ENCODE measurements at places on chromosomes 7 and 10.

DNA sequence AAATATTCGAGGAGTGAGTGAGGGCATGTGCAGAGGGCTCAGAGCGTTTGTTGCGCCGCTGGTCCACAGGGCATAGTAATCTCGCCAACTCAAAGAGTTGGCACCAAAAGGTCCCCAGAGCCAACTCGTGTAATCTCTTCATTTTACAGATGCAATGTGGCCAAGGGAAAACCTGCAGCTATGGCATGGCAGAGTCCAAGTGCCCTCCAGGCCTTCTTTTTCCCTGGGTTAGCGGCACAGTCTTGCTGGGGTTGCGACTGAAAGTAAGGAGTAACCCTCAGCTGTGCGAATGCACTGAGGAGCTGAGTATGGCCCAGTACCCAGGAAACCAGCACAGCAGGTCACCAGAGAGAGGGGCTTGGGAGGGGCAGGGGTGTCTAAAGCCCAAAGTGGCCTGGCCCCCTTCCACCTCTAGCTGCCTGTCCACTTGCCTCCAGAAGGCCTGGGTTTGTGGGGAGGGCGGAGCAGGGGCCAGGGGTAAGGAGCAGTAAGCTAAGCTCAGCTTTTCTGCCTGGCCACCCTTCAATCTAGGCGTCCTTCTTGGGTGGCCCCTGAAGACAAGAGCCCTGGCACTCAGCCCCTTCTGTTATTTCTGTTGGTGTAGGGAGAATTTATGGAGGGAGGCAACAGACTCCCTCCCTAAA, 3.3 kb upstream of the GAD2 start:
- DNase-seq: no peak

GRCh38 chr7:113371416-113372043, 253.2 kb upstream of the SMIM30 start:
- no peak for DNase-seq

- DNase-seq: no peak
Observed at GRCh38 chr7:19145434-19146115, 354 bp upstream of the FERD3L start.

- peak; percentile 74 for DNase-seq
Observed at GRCh38 chr7:35253710-35254495, at the start of gene TBX20. Gene TBX20, minus strand, starts transcription at chr7:35254100. Its CDS starts 480 bp downstream, at chr7:35253620.

- peak; percentile 89 for DNase-seq
Observed at GRCh38 chr10:119030421-119031250, 1.1 kb downstream of the NANOS1 start.

GRCh38 chr10:27771231-27771630, 25.6 kb upstream of the MKX start:
- DNase-seq: peak; percentile 23

GRCh38 chr10:34403512-34403911, 411.6 kb downstream of the PARD3 start:
- DNase-seq: no peak

GRCh38 chr7:108066486-108066885, 63.5 kb upstream of the LAMB1 start:
- DNase-seq: no peak

GRCh38 chr7:20275637-20276036, 55.1 kb upstream of the ITGB8 start:
- no peak for DNase-seq

DNA sequence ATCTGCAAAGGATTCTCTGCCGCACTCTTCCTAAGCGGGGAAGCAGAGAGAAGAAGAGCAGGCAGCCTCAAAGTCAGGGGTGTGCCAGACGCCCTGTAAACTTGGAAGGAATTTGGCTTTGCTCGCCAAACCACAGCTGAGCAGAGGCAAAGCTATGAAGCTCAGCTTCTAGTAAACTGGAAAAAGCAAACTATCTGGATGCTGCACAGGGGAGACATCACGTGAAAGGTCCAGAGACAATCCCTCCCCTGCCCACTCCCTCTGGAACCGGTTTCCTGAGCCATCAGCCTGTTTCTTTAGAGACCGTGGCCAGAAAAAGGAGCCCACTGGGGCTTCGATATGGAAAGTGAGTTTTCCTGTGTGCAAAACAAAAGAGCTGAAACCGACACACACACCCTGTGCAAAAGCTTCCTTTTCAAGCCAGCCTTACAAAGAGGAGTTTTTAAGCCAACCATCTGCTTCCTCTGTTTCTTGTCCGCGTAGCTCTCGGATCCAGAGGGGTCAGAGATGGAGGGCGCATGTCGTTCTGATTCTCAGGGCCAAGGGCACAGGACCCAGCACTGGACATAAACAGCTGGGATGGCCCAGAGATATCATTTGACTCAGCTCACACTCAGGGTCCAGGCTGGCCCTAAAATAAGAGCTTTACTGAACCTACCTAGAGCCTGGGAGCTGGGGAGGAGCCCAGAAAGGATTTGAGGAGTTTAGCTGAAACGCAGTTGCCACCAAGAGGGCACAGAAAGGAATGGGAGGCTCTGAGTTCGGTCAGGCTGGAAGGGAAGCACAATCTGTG, 58.2 kb upstream of the DNAAF5 start:
- peak; percentile 16 for DNase-seq

- DNase-seq: peak; percentile 13
Observed at GRCh38 chr7:69651101-69651590, 52.9 kb downstream of the AUTS2 start.

- DNase-seq: no peak
Observed at GRCh38 chr7:41916450-41916927, 213.6 kb upstream of the INHBA start.

DNA sequence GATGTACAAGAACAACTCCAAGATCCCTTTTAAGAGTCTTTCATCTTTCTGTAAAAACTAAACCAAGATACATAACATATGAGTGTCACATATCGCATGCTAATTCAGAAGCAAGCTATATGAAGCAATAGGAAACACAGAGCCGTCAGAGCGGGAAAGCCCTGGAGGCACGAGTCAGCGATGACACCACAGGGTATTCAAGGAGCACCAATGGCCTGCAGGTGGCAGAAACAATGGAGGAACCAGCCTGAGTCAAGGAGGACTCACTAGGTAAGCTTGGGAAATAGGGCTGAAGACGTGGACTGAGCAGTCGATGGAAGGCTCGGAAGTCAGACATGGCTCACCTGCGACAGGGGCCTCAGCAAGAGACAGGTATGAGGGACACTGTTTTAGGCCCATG, 214.4 kb downstream of the FAM107B start:
- peak; percentile 79 for DNase-seq

DNA sequence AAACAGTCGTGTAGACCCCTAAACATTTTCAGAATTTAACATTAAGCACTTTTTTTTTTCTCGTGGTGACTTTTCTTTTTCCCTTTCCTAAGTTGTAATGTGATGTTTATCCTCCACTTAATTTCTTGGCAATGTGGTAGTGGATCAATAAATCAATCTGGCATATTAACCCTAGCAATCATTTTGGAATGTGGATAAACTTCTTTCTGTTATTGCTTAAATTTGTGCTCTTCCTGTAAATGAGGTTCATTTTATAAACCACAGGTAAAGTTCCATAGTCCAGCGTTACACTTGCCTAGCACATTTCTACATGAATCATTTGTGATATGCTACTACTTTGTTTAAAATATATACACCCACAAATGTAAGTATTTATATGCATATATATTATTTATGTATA, 247.4 kb upstream of the ETV1 start:
- DNase-seq: no peak

DNA sequence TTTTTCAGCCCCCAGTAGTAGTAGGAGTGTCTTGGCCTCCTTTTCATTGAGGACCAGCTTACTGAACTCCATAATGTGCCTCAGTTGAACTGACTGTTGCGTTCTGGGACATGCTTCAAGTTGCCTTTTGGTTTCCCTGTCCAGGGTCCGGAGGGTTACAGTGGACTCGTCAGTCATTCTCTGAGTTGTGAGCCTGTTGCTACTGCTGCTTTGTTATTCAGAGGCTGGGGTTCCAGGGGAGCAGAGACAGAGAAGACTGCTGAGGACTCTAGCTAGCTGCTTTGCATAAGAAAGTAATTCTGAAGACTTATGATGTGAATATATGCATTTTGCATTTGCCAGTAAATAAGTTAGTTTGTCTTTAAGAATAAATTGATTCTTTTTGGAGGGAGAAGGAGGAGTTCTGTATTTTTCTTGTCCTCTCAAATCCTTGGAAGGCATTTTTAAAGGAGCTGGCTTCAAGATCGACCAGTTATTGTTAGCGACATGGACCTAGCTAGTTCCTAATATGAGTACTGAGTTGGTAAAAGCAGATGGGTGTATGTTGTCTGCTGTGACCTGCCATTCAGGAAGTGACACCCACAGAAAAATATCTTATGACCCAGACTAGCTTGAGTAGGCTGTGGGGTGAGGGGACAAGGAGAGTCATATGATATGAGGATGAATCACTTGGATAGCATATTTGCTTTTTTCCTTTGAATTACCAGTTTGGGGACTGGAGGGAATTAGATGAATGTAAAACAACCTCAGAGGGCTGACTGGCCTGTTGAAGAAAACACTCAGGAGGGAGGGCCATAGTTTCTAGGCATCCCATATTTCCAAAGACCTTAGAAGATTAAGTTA, 8.3 kb downstream of the PI4K2A start:
- DNase-seq: peak; percentile 86

DNA sequence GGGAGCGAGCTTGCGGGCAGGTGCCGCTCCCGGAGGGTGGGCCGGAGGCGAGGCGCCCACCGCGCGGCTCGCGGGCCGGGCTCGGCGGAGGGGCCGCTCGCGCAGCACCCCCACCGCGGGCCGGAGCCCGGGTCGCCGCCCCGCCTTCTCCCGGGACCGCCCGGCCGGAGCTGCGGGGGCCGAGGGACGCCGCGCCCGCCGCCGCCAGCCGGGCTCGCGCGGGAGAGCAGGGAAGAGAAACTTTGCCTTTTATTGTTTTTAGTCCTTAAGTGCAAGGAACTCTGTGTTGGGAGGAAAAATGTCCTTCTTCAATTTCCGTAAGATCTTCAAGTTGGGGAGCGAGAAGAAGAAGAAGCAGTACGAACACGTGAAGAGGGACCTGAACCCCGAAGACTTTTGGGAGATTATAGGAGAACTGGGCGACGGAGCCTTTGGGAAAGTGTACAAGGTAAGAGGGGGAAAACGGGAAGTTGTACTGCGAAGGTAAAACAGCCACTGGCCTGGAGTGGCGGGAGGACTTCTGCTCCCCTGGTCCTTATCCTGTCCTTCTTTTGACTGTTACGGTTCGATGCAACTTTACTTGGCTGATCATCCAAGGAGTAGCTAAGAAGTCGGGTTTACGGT, 620 bp downstream of the SLK start:
- DNase-seq: peak; percentile 56

GRCh38 chr10:63140077-63140476, 6.9 kb downstream of the NRBF2 start:
- no peak for DNase-seq

GRCh38 chr10:33790521-33791271, 456.2 kb upstream of the NRP1 start:
- no peak for DNase-seq

- DNase-seq: no peak
Observed at GRCh38 chr7:77370606-77371005, 45.5 kb downstream of the GSAP start.

DNA sequence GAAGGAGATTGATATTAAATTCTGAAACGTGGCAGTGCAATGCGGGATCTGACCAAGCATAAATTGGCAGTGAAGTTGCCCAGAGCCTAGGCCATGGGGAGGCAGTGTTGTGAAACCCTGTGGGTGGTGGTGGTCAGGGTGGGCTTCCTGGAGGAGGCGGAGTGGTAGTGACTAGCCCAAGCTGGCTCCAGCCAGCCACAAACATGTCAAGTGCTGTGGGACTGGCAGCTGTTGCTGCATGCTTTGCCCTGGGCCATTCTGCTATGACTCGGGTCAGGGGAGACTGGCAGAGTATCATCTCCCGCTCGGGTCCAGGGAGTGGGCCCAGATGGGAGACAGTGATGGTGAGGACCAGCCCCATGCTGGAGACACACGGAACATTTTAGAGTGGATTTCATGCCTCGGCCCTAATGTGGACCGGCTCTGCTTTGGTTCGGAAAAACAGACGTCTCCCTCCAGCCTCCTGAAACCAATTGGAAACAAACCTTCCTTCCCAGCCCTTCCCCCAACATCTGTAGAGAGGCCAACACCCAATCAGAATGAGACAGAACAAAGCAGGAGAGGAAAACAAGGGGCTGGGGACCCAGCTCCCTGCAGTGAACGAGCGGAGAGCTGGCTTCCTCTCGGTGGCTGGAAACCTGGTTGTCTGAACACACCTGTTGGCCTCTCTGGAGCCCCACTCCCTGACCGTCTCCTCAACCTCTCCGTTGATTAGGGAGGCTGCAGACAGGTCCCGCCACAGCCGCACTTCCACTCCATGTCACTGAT, 58.2 kb downstream of the TMEM270 start:
- no peak for DNase-seq

- DNase-seq: peak; percentile 47
Observed at GRCh38 chr10:70462349-70462984, 16.1 kb upstream of the PALD1 start.

DNA sequence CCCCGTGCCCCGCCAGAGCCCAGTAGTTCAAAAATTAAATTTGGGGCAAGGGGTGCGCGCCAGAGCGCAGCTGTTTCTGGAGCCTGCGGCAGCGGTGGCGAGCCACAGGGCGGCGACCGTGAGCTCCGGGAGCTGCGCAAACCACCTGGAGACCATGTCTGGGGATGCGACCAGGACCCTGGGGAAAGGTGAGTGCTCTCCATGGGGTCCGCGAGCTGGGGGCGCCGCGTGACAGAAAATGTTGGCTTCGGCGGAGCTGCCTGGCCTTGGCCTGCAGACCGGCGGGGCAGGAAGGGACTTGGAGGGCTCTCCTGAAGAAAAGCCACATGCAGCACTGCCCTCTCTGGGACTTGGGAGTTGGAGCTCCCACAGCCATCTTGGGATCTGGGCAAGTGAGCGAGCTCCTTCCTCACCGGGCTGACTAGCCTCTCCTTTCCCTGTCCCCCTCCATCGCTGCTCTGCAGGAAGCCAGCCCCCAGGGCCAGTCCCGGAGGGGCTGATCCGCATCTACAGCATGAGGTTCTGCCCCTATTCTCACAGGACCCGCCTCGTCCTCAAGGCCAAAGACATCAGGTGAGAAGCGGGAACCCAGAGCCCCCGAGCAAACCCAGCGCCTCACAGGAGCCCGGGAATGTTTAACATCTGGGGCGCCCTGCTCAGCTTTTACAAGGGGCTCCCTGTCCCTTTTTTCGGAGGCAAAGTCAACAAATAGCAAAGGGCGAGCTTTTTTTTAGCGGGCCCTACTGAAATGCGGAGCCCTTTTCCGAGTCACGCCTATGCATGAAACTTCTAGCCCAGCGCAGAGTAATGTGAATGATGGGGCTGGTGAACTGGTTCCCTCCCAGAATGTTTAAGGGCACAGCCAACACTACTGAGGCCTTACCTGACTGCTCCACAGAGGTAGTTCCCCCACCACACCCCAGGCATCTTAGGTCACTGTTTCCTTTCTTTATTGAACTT, 6.1 kb downstream of the GSTO2 start:
- DNase-seq: peak; percentile 67

DNA sequence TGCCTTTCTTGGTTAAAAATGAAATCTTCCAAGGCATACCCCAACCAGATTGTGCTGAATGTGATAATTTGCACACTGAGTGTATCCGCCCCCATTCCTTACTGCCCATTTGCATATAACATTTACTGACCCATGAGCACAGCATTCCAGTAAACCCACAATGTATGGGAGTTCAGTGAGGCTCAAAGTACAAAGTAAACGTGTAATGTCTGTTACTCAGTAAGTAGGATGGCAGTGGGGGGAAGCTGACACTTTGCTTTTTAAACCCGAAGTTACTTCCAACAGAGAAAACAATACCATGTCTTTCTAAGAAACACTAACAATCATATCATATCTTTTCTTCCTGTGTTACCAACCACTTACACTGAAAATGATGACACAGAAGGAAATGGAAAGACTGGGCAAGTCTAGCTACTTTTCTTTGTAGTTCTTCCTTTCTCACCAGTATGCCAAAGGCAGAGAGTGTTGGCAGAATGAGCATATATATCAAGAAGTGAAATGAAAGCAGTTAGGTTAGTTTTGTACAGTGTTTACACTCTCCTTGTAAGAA, 27.1 kb upstream of the SOSTDC1 start:
- DNase-seq: peak; percentile 23
